PC-3 (cell line): ENCODE measurements at places on chromosomes 3 and 15. TPM values are rescaled to one million over a fixed set of nuclear protein-coding genes. Genes with fewer than 3 reads are reported as not detected.
A peak's percentile ranks its signal among the peaks of the same experiment; 100 is the strongest.

- no peaks in the 10 kb centered on the region for H3K36me3 ChIP-seq
- no peak overlapping the region for H3K4me3 ChIP-seq
- H3K4me1 ChIP-seq, result no peaks in the 10 kb centered on the region
- H3K27ac ChIP-seq, result no peak overlapping the region
- H3K27me3 ChIP-seq, result no peaks in the 10 kb centered on the region
Observed at GRCh38 chr3:63493101-63493500, 159.4 kb upstream of the SNTN start.

DNA sequence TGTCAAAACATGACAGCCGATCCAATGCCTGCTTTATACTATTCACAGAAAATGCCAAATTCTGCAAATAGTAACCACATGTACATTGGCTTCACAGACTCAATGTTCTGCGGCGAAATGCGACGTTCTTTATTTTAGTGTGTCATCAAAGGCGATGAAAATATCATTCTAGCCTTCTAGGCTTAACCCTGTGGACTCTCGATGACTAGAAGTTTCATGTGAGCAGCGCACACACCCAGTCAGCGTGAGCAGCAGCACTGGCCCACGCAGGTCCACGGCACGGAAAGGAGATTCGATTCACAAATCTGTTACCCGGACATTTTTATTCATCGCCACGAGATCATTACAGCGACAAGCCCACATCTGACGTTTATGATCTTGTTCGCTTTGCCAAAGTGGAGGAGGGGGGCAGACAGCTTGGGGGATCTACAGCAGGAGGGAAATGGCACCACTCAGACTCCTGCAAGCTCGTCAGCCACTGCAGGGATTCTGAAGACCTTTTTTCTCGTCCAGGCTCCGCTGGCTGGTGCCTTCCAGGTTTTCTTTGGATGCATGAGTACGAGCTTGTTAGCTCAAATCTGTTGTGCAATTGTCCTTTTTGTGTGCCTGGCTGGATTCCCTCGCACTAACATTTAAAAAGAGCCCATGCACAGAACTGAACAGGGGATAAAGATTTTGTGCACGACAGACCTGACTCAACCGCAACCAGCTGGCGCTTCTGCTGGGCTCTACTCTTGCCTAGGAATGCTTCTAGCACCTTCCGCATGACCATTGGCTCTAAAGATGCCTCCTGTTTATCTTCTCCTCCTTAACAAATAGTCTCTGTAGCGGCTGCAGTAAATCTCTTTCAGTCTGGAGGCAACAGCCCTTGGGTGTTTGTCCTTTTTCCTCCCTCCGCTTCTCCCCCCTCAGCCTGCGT is 938.4 kb downstream of the MCTP2 start:
- H3K4me3 ChIP-seq, result no peak overlapping the region
- H3K36me3 ChIP-seq, result no peaks in the 10 kb centered on the region
- no peaks in the 10 kb centered on the region for H3K27me3 ChIP-seq
- peaks cover 5% of the 10 kb centered on the region for H3K4me1 ChIP-seq
- DNase-seq, result no peak
- no peak overlapping the region for H3K27ac ChIP-seq

DNA sequence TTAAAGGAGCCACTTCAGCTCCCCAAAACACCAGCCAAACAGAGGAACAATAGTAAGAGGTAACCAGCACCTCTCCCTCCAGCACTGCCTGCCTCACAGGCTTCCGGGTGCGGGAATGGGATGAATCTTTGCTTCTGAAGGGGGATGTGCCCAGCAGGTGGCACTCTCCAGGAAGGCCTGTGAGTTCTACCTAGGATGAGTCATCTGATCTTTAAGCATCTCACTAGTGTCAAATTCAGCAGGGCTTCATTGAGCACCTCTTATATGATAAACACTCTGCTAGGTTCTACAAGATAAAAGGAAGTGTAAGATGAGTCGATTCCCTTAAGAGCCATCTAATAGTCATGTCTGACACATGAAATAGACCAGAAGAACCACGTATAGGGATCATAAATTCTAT is 237.4 kb upstream of the UMPS start:
- peaks cover 6% of the 10 kb centered on the region; the same call in 1 of the 2 replicates for H3K4me1 ChIP-seq
- peak; percentile 94 for DNase-seq
- H3K27ac ChIP-seq, result no peak overlapping the region
- H3K4me3 ChIP-seq, result no peak overlapping the region
- H3K27me3 ChIP-seq, result 0 out of 2 replicates have a peak, but pooled peaks cover 3% of the 10 kb centered on the region
- H3K36me3 ChIP-seq, result no peaks in the 10 kb centered on the region

GRCh38 chr3:197516517-197516889 is 39.3 kb downstream of the BDH1 start:
- peaks cover 39% of the 10 kb centered on the region for H3K4me1 ChIP-seq
- H3K4me3 ChIP-seq, result peak overlapping the region; percentile 55
- no peaks in the 10 kb centered on the region for H3K36me3 ChIP-seq
- H3K27me3 ChIP-seq, result no peaks in the 10 kb centered on the region
- peak overlapping the region; percentile 96 for H3K27ac ChIP-seq
- DNase-seq, result peak; percentile 98

NDUFB5 gene
- 125 and 126 TPM in 2 replicates for total RNA-seq

SEMA5B gene
- 0.04 TPM in 1 of 2 replicates, not detected in the other for total RNA-seq

ADIPOQ gene
- total RNA-seq, result not detected in 2 replicates
